ENCODE measurements at places on chromosomes 12 and 14. TPM values are rescaled to one million over a fixed set of nuclear protein-coding genes. Genes with fewer than 3 reads are reported as not detected.

DNA sequence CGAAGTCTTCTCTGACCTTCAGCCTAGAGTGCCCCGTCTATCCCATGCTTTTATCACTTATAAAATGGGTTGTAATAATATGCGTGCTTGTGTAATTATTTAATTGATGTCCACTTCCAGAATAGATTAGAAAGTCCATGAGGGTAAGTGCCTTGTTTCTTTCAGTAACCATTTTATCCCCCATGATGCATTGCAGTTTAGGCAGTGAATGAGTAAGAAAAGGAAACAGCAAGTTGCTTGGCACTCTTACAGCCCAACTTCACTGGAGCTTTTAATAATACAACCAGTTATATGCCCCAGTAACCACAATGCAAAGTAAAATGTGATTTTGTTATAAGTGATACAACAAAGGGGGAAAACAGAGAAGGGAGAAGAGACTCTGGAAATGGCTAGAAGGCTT is 287.3 kb downstream of the MED13L start:
- H3K4me1 ChIP-seq: peaks cover 6% of the 10 kb centered on the region
- H3K4me3 ChIP-seq: no peak overlapping the region
- H3K27me3 ChIP-seq: no peaks in the 10 kb centered on the region

DNA sequence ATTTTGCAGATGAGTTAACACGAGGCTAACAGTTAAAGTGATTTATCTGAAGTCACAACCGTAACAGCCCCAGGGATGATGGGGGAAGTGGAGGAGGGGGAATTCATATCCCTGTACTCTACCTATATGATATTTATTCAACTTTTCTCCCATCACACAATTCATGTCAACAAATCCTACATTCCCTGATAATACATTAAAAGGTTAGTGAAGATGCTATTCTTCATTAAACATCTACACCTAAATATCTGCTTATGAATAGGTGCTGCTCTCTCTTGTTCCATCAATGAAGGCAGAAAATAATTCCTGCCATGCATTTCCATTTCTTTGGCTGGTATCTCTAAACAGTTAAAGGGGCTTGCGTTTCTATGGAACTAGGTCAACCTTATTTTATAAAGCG is 6.8 kb downstream of the YBX3 start:
- no peak overlapping the region for H3K27ac ChIP-seq
- H3K27me3 ChIP-seq: no peaks in the 10 kb centered on the region
- peaks cover 47% of the 10 kb centered on the region for H3K36me3 ChIP-seq

PAPOLA gene
- 318 TPM for total RNA-seq

- H3K36me3 ChIP-seq: no peaks in the 10 kb centered on the region
- H3K27me3 ChIP-seq: no peaks in the 10 kb centered on the region
- no peak for DNase-seq
These were observed 507.6 kb downstream of the PCNX1 start for GRCh38 chr14:71414631-71415403.

DNA sequence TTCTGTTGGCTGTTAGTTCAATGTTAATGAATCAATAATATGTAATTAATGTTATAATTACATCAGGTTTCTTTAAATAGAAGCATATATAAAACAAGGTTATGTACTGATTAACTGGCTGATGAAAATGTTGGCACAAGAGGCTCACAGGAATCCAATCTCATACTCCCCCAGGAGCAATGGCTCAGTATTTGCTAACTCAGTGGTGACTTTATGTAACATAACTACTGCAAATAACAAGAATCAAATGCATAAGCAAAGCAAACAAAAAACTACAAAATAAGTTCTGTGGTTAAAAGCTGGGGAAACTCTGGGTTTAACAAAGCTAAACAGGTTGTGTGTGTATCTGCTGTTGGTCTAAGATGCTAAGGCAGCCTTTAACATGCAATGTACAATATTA is 27.7 kb upstream of the BBS10 start:
- no peaks in the 10 kb centered on the region for H3K4me1 ChIP-seq
- no peak overlapping the region for H3K27ac ChIP-seq
- no peak for DNase-seq
- no peaks in the 10 kb centered on the region for H3K27me3 ChIP-seq
- H3K4me3 ChIP-seq: no peak overlapping the region

GRCh38 chr12:17020765-17021164 is 414.8 kb upstream of the LMO3 start:
- H3K36me3 ChIP-seq: no peaks in the 10 kb centered on the region
- no peaks in the 10 kb centered on the region for H3K27me3 ChIP-seq
- no peak overlapping the region for H3K27ac ChIP-seq

Measured in A673 (cell line).